Lung microvascular endothelial cell (primary cell): ENCODE measurements at places on chromosomes 13 and 19. TPM values are rescaled to one million over a fixed set of nuclear protein-coding genes. Genes with fewer than 3 reads are reported as not detected.

- no peak for DNase-seq
Measured at GRCh38 chr19:46494146-46494940, 1.3 kb downstream of the PNMA8B start.

ENOX1 gene
- under 0.01 and 1.7 TPM in 2 replicates for total RNA-seq

- no peak for DNase-seq
Measured at GRCh38 chr13:114264886-114265611, 16.4 kb upstream of the UPF3A start.

GRCh38 chr13:98693756-98694155 is 58.7 kb downstream of the SLC15A1 start:
- no peak for DNase-seq

ZNF507 gene
- 5.2 and 8.9 TPM in 2 replicates for total RNA-seq

GRCh38 chr13:33934343-33934742 is 116.4 kb downstream of the RFC3 start:
- no peak for DNase-seq

GRCh38 chr19:17411801-17412200 is 6.4 kb upstream of the BST2 start:
- no peak for DNase-seq

PROZ gene
- 0.20 TPM in 1 of 2 replicates, not detected in the other for total RNA-seq

CXCL17 gene
- total RNA-seq, result not detected in 2 replicates

DZIP1 gene
- 0.79 and 1.1 TPM in 2 replicates for total RNA-seq

DNA sequence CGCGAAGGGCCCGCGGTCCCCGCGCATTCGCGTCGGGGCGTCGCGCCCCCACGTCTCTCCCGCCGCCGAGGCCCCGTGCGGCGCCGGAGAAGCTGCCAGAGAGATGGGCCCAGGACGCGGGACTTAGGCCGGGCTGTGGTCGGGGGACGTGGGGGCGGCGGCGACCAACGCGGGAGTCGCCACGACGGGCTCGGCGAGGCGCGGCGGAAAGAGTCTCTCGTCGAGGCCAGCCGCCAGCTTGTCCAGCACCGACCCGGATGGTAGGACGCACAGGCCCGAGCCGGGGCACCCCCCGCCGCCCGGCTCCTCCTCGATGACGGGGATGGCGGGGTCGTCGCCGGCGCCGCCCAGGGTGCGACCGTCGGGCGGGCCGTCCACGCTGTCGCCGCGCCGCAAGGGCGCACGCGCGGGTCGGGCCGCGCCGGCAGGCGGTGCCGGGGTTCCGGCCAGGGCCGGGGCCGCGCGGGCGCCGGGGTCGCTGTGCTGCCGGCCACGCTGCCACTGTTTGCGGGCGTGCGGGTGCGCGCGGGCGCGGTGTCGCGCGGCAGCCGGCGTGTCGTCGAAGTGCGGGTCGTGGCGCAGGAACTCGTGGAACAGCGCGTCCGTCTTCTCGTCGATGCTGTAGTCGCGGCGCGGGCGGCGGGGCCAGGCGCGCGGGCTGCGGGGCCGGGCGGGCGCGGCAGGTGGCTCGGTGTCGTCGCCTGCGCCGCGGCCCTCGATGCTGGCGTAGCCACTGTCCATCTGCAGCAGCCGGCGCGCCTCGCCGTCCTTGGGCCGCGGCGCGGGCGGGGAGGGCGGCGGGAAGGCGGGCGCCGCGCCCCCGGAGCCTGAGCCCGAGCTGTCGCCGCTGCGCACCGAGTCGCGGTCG is 8.5 kb downstream of the CBARP start:
- no peak for DNase-seq

DNA sequence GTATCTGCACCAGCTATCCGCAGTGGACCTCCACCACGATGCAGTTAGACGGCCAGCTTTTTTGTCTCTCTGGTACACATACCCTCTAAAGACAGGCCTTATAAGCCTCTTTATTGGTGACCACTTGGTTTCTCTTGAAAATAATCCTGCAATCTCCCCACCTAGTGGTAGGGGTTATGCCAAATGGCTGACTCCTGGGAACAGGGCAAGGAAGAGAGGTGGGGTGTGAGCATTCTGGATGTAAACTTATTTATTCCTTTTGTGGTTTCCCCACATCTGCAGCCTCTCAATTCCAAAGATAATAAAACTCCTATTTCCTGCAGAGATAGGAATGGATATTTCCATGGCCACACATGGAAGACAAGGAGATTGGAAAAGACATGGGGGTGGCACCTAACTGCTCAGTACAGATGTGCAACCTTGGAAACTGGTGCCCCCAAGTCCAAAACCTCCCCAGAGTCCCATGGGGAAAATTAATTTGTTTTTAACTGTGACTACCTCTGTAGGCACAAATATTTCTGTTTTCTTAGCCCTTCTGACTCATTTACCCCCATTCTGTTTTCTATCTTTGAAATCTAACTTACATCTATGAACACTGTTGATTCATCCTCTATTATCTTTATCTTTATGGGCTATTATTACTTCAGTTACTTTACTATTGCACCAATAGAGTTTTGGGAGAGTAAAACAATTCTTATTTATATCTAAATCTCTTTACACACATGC is 112.7 kb upstream of the TSHZ3 start:
- no peak for DNase-seq

GRCh38 chr19:47614021-47614295 is 5.0 kb downstream of the BICRA start:
- no peak for DNase-seq

KLK12 gene
- not detected in 2 replicates for total RNA-seq

DNA sequence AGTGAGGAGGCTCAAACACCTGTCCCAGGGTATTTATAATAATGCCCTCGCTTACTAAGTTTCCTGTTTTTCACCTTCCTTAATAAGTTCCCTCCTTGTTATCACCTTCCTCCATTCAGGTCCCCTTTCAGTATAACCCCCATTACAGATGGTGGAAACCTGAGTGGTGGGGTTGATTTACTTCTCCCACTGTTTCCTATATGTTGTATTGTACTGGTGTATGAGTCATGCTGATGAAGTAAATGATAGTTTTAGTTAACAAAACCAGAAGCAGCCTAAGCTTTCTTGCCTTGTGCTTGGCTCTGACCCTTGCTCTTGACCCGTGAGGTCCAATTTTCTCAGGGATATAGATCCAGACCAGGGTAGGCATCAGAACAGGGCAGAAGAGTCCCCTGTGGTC is 22.3 kb upstream of the TNFSF11 start:
- DNase-seq, result peak; percentile 50

DNA sequence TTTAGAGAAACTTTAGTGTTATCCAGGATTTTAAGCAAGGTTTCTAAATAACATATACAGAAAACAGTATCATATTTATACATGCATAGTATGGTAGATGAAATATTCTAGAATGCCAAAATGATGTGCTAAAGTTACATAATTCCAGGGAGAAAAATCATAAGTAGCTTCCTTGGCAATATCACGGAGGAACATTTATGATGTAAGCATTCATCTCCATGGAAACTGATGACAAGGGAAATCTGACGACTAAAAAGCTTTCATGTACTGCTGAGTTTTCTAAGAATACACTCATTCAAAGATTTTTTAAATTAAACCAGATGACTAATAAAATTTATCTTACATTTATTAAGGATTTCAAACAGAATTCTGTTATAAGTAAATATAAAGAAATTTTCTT is 4.7 kb downstream of the TEX30 start:
- peak; percentile 30 for DNase-seq

- DNase-seq, result peak; percentile 83
Measured at GRCh38 chr19:38640368-38640767, 7.1 kb upstream of the ACTN4 start.

DMPK gene
- 4.4 and 7.7 TPM in 2 replicates for total RNA-seq

GRCh38 chr13:66312312-66313087 is 917.6 kb downstream of the PCDH9 start:
- no peak for DNase-seq

DNA sequence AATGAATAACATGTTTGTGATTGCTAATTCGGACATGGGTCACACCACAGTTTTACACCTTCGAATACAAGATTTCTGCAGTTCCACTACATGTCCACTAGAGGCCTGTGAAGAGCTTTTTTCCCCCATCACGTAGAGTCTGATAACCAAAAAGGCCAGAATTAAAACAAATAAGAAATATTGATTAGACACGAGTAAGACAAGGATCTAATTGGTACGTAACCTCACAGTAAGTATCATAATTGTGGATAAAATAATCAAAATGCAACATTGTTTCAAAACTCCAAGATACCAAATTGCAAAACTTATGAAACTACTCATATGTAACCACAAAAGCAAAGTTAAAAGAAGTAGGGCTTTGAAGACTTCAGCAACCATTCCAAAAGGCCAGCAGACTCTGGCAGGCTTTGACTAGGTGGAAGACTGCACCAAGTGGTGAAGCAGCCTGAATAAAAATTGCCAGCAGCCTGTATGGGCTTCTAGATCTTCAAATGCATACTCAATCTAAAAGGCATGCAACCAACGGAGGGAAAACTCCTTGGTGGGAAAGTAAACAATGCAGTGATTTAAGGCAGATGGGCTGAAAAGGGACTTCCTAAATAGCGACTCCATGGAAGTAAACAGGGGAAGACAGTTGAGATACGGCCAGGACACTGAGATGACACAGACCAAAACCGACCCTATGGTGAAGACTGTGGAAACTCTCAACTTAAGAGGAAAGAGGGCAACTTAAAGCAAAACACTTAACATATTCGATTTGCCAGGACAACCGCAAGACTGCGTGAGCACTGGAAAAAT is 56.7 kb downstream of the STARD13 start:
- peak; percentile 66 for DNase-seq

GRCh38 chr13:19159181-19159580 is 22.4 kb downstream of the TUBA3C start:
- DNase-seq, result no peak

DNA sequence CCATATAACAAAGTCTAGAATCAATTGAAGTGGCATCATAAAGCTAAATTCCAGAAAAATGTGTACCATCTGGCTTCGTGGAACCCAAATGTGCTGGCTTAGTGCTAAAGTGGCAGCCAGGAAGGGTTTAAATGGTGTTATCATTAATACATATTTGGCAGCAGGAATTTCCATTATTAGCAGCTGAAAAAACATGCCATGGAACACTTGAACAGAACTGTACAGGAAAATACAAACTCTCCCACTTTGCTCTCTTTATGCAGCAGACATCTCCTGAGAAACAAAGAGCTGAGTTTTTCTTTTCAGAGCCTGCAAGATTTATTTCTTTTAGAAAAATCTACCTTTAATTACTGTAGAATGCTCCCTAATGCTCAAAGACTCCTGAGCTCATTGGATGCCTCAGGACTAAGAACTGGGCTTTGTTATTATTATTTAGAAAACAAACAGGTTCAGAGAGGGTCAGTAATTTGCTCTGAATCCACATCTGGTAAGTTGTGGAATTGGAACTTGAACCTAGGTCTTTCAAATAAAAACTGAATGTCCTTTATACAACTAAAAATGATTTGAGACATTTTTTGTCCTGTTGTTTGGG is 179.0 kb downstream of the LACC1 start:
- peak; percentile 66 for DNase-seq

DNA sequence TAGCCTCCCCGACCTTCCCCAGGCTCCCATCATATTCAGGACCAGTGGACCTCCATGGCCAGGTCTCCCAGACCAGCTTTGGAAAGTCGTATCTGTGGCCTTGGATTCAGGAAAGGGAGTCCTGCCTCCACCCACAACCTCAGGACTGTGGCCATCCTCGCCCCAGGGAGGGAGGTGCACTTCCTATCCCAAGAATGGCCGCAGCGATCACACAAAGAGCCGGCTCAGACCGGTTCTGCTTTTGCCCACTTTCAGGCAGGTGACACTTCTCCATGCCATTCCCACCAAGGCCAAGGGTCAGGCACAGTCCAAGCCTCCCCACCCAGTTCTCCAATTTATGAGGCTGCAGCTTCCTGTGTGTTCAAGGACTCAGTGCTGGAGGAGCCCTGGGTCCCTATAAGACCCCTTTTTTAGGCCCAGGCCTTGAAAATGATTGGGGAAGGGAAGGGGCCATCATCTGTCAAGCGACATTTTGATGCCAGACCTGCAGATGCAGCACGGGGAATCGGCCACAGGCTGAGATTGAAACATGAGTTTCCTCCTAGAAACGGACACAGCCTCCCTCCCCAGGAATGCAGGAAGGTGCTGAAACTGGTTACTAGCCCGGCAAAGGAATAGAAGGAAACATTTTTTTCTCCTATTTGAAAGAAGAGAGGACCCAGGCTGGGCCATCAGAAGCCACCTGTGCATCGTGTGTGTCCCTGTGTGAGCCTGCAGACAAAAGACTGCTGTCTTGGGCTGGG is 65.6 kb upstream of the USE1 start:
- no peak for DNase-seq

- no peak for DNase-seq
Measured at GRCh38 chr19:14540741-14541525, 11.5 kb downstream of the TECR start.

DNA sequence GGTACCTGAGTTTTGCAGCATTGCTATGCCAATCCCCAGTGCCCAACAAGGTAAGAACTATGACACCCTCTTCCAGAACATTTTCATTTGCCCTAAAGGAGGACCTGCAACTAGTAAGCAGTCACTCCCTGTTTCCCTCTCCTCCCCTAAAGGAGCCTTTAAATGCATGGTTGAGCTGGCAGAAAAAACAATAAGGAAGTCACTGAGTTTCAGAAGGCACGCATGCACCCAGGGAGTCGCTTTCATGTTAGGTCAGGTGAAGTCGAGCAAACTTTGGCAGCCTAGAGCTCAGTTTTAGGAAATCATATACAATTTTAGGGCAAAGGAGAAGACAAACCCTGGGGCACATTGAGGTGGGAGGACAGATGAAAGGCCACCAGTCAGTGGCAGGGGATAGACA is 11.8 kb downstream of the NLRP11 start:
- DNase-seq, result no peak

DNA sequence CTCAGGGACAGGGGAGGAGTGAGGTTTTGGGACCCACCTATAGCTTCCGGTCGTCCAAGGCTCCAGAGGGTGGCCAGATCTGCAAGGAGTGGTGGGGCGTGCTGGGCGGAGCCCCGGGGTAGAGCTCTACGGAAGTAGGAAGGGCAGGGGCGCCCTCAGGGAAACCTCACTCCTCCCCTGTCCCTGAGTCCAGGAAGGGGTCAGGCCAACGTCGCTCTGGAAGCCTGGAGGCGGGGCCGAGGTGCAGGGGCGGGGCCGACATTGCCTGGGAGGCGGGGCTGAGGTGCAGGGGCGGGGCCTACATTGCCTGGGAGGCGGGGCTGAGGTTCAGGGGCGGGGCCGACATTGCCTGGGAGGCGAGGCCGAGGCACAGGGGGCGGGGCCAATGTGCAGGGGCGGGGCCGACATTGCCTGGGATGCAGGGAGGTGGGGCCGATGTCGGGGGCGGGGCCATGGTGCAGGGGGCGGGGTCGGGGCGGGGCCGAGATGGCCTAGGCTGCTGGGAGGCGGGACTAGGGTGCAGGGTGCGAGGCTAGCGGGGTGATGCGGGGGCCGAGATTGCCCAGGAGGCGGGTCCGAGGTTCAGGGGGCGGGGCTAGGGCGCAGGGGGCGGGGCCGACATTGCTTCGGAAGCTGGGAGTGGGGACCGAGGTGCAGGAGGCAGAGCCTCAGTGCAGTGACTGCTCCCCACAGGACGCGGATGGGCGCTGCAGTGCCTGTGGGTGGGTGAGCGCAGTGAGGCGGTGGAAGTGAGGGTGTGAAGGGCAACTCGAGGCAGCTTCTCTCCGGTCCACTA is 4.9 kb upstream of the PALM start:
- DNase-seq, result peak; percentile 84

- DNase-seq, result peak; percentile 69
Measured at GRCh38 chr13:108915095-108915633, 285.8 kb downstream of the MYO16 start.
